Stimulated activated CD4-positive, alpha-beta T cell treated with anti-CD3 and anti-CD28 coated beads, TNF-alpha, amount 100 ng/mL, for 4 hours (primary cell): ENCODE measurements at places on chromosomes 13 and 19.

DNA sequence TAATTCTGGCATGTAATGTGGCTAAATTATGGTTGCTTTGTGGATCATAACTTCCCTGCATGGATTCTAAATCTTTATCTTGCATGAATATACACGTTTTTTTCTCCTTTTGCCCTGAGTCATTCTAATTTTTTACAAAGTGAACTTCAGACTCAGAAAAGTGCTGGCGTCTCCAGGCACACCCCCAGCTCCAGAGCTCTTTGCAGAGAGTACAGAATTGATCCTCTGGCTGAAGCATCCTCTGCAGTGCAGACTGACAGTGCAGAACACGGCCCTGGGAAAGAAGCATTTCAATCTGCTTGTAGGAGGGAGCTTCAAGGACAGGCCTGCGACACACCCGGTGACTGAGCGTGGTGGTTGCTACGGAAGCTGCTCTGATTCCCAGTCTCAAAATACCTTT lies 228.1 kb downstream of the FGF9 start:
- DNase-seq, result no peak

DNA sequence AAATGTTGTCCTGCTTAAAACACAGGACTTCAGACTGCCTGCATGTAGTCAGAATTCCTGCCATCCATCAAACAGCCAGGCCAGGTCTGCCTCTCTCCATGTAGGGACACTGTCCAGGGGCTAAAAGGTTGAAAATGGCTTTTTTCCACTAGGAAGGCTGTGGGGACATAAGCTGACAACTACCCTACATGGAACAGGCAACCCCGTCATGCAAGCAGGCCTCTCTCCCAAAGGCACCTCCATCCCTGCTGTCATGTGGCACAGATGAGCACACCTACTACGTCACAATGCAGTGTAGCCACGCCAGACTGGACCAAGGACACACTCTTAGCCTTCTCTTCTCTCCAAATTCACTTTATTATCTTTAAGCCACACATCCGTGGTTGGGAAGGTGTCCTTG lies 40.8 kb downstream of the LATS2 start:
- DNase-seq, result no peak

GRCh38 chr13:80040981-80041317 lies 300.0 kb downstream of the SPRY2 start:
- DNase-seq, result no peak

GRCh38 chr19:39430675-39431593 lies 4.8 kb downstream of the RPS16 start:
- DNase-seq, result no peak

GRCh38 chr13:113013878-113014751 lies 45.1 kb downstream of the MCF2L start:
- DNase-seq, result no peak

GRCh38 chr19:56778351-56778750 lies 62.2 kb downstream of the PEG3 start:
- no peak for DNase-seq

DNA sequence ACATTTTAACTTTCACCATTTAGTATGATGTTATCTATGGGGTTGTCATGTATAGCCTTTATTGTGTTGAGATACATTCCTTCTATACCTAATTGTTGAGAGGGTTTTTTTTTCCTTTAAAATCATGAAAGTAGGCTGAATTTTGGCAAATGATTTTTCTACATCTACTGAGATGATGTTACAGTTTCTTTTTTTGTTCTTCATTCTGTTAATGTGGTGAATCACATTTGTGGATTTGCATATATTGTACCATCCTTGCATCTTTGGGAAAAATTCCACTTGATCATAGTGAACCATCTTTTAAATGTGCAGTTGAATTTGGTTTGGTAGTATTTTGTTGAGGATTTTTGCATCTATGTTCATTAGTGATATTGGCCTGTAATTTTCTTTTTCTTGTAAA lies 29.2 kb downstream of the CCNA1 start:
- DNase-seq, result no peak

DNA sequence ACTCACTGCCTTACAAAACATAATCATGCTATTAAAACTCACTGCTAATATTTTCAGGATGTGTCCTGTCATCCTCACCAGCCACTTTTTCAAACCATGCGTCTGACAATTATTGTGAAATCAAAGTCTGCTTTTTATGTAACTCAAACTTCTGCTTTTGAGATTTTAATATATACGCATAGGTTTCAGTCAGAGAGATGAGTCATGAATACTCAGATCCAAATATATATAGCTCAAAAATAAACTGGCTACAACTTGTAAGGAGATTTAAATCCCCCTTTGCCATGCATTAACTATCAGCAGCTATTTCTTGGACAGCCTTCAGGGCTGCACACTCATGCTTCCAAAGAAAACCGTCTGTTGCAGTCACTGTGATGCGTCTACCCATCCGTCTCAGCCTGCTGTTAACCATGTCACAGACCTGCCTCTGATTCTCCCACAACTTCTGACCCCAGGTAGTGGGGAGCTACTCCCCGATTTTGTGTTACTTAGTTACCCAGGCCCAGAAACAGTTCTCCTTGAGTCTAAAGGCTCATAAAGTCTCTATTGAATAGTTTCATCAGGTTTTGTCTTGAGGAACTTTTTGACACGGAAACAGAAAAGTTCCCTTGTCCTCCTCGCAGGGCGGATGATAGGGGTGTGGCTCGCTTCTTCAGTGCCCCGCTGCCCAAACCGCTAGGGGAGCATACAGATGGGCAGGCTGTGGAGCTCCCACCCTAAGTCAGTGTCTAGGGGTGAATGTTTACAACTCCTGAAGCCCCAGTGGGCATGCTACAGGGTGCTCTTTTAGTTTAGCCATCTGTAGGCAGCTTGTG lies 33.8 kb upstream of the SGCG start:
- no peak for DNase-seq

- DNase-seq, result no peak
Observed at GRCh38 chr19:53333066-53333462, 485 bp upstream of the ZNF845 start.

DNA sequence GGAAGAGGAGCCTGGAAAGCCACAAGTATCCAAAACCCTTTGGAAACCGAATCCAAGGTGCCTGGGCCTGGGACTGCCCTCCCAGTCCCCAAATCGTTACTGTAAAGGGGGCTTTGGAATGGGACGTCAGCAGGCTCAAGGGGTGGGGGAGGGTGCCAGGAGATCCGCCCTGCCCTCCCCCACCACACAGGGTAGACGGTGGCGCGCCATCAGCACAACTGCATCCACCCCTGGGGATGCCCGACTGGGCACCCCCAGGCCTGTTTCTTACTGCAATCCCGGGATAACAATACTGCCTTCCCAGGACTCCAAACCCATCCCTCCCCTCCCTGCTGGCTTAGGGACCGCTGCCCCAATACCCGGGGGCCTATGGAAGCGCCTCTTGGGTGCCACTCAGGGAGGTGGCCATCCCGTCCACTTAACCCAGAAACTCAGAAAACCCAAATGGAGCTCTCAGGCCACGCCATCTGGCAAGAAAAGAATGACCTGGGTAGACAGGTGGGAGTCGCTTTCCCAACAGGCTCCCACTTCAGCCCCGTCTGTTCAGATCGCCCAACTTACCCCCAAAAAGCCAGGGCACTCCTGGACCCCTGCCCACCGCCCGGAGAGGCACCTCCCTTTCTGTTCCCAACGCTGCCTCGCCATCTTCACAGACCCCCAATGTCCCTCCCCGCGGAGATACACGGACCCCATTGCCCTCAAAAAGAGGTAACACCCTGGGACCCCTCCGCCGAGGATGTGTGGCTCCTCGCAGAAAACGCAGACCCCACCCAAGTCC lies 2.4 kb downstream of the KLF16 start:
- DNase-seq, result no peak

GRCh38 chr13:78382491-78382890 lies 220.9 kb downstream of the POU4F1 start:
- no peak for DNase-seq

DNA sequence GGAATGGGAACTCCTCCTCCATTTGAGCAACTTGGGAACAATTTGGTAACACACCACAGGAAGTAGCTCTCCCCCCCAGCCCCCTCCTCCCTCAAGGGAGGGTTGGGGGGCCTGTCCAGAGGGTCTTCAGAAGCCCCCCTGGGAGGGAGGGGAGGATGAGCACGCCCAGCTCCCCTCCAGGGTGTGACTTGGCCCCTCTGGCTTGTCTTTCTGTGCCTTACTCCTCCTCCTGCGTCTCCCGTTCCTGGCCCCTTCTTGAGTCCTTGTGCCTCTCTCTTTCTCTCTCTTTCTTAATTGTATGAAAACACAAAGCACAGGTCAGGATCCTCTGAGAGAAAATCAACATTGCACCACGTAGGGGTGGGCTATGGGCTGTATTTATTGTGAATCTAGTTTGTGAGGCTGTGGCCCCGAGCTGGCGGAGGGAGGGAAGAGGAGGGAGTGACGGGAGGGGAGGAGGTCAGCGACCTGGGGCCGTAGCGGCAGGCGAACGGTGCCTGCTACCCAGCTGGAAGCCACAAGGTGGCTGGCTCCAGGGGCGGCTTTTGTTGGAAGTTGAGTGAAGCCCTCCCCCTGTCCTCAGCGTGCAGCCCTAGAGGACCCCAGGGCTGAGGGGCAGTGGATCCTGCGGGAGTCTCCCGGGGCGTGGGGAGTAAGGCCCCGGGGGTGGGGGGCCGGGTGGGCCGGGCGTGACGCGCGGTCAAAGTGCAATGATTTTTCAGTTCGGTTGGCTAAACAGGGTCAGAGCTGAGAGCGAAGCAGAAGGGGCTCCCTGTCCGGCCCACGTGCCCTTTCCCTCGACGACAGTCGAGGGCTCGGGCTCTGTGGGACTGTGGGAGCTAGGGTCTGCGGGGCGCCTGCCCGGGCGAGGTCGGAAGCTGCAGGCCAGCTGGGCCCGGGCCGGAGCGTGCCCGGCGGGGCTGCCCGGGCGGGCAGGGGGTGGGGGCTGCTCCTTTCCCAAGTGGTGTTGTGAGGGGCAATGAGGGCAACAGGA lies 6.4 kb downstream of the LYL1 start:
- DNase-seq, result no peak

DNA sequence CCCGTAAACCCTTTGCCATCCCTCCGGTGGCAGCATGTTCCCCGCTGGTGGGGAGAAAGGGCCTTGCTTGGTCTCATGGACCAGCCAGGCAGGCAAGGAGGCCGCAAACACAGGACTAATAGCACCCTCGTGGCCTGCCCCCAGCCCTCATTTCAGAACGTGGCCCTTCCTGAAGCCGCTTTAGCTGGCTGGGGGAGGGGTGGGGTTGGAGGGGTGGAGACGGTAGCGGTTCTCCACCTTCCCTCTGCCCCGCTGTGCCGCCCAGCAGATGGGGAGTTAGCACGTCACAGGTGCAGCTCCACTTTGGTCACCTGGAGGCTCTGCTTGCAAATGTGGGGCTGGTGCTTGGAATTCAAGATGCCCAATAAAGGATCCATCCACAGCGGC lies 59.3 kb upstream of the URI1 start:
- DNase-seq, result no peak

DNA sequence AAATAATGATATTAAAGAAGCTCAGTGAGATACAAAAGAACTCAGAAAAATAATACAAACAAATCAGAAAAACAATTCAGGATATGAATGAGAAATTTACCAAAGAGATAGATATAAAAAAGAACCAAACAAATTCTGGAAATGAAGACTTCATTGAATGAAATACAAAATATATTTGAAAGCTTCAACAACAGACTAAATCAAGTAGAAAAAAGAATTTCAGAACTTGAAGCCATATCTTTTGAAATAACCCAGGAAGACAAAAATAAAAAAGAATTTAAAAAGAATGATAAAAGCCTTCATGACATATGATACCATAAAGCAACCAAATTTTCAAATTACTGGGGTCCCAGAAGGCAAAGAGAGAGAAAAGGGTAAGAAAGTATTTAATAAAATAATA lies 9.6 kb downstream of the LEUTX start:
- DNase-seq, result no peak

DNA sequence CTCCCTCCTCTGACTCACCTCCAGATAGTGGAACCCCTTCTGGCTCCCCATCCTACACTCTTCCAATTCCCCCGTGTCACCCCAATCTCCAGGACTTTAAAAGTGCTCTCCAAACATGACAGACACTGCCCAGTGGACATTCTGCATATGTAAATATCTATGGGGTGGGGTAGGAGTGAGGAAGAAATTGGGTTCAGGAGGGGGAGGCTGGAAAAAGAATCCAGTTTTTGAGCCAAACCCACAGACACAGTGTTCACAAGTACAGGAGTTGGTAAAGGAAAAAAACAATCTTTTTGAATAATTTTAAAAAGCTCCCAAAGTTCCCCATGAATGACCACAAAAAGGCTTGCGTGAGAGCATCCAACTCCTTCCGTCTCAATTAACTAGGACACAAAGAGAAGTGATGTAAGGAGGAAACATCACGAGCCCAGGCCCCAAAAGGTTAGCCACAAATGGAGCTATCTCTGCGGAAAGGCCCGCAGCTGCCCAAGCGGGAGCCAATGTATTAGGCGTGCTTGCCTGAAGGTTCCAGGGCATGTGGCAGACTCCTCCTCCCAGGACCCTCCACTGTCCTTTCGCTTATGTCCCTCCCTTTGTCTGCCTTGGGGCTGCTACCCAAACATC lies 18.0 kb downstream of the ZC3H4 start:
- no peak for DNase-seq

GRCh38 chr13:28067491-28067890 lies 32.9 kb downstream of the FLT3 start:
- DNase-seq, result no peak

- no peak for DNase-seq
Observed at GRCh38 chr13:104871456-104871855, 1664.0 kb downstream of the EFNB2 start.

DNA sequence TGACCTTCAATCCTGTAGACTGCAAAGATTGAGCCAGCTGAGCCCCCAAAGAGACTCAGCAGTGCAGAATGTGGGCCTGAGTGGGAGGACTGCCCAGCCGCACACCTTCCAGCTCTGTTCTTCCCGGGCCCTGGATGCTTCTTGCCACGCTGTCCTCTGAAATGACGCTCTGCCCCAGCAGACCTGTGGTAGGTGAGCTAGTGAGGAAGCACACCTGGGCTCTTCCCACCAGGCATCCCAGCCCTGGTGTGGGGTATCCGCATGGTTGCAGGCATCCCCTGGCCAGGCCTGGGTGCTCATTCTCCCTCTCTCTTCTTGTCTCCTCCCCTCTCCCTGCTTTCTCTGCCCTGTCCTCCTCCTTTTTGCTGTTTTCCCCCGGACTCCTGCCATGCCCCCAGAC lies 9.8 kb upstream of the MZF1 start:
- no peak for DNase-seq

DNA sequence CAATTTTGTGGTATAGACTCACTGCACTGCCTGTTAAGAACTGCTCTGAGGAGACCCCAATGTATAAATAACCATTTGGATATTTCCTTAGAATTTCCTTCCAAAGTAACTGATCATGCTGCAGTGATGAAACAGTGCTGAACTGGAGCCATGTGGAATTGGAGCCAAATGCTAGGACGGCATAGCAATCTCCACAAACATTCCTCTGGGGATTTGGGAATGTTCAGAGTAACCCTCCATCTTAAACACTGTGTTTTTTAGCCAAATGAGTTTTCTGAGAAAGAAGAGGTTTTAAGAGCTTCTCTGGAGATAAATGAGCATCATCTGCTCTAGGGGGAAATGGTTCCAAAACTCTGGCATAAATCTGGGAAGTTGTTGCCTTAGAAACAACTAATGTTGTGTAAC lies 98.2 kb downstream of the OLFM4 start:
- no peak for DNase-seq

GRCh38 chr19:31330237-31330636 lies 19.0 kb downstream of the TSHZ3 start:
- DNase-seq, result no peak

GRCh38 chr13:32642316-32642715 lies 56.1 kb downstream of the PDS5B start:
- DNase-seq, result no peak
